NCI-H1092 (cell line): ENCODE measurements at places on chromosomes 11 and 22.

DNA sequence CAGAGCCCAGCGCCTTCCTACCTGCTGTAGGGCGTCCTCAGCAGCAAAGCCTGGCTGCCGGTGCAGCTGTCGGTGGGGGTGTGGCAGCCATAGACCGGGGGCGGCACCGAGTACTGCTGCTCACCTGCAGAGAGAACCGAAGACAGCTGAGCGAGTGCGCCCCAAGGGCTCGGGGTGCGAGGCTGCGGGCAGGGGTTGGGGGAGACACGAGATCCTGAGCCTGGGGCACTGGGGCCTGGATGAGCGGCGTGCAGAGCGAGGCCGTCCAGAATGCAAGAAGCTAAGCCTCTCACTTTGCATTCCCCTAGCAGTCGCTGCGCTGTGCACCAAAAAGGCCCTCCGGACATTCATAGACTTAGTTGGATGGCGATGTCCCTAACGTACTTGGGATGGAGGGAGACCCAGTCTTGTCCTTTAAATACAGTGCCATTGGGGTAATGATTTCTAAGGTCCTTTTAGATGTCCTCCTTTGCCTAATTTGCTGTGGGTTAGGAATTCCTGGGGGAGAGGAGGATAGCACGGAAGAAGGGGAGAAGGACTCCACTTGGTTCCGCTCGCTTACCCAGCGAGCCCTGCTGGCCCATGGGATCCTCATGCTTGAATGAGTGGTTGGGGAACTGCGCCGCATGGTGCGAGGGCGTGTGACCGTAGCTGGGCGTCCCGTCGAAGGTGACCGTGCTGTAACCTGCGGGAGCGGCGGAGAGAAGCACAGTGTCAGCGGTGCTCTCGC, 7.2 kb downstream of the WT1 start:
- DNase-seq: no peak

DNA sequence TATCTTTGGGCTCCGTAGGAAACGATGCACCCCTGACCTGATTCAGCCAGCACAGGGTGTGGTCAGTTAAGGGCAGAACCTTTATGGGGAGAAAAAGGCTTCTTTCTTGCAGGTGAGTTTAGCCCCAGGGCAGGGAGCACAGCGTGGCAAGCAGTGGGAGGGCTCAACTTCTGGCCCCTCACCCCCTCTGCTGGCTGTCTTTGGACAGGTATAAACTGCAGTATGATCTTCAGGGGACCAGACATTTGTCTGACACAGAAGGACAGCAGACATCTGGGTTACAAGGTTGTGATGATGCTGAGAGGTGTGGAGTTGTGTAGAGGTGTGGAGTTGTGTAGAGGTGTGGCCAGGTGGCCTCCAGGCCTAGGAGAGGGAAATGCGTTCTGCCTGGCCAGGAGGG, 324.0 kb upstream of the PLET1 start:
- no peak for DNase-seq

DNA sequence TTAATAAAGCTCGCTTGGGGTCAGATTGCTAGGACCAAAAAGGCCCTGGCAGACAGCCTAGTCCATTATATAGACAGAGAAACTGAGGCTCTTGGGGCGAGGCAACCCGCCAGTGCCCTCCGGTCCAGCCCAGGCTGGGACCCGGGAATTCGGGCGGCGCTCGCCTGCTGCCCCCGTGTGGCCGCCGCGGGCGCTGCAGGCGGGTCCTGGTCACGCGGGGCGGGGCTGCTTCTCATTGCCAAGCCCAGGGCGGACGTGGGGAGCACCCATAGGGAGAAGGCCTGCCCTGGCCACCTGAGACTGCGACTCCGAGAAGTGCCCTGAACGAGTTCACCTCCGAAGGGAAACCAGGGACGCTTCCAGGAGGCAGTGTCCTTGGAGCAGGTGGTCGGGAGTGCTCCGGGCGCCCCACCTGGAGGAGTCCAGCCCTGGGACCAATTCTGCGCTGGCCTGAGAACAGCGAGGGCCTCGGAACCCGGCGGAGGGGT, 36.0 kb upstream of the CSNK1E start:
- peak; percentile 46 for DNase-seq

DNA sequence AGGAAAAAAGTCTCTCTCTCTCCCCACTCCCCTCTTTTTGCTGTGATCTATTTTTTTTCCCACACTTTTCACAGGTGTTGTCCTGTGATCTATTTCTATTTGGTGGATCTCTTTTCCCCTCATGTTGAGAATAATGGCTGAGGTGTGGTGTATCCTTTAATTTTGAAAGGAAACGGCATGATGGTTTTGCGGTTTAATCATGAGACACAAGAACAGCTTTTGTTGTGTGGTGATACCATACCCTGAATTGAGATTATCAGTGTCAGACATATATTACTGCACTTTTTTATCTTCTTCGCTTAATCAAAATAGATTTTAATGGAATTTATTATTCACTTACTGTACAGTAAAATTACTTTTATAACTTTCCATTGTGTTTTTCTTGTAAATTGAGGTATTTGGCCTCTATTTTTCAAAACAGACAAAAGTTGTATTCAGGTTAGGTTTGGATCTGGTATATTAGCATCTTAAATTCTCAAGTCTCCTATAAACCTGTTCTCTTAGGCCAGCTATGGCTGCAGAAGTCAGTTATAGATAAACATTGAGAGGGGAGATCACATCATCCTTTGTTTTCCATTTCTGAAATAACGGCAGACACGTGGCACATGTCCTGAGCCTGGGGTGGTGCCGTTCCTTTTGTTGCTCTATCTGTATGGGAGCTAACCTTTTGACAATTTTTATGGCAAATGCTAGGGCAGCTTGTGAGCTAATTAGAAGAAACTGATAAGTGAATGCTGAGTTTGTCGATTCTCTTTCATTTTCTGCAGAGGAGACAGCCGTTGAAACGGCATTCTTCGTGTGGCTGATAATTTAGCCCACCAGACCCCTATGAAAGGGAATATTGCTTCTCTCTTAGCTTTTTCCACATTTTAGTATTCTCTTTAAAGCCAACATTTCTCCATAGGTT, 25.8 kb downstream of the NF2 start:
- DNase-seq: no peak

GRCh38 chr11:12172493-12173013, 62.2 kb downstream of the MICAL2 start:
- DNase-seq: no peak

DNA sequence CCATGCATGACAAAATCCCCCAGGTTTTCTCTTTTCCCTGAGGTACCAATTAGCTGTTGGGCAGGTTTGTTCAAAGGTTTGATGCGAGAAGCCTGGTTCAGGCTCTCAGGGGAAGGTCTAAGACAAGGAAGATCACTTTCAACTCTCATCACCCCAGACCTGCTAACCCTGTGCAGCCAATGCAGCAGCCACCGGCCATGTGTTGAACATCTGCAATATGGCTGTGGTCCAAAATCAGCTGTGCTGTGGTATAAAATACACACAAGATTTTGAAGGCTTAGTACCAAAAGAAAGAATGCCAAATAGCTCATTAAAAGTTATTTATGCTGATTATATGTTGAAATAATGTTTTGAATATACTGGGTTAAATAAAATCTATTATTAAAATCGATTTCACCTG, 58.5 kb downstream of the SMCO4 start:
- DNase-seq: no peak

- no peak for DNase-seq
Measured at GRCh38 chr11:61445516-61445915, 15.6 kb downstream of the SDHAF2 start.

DNA sequence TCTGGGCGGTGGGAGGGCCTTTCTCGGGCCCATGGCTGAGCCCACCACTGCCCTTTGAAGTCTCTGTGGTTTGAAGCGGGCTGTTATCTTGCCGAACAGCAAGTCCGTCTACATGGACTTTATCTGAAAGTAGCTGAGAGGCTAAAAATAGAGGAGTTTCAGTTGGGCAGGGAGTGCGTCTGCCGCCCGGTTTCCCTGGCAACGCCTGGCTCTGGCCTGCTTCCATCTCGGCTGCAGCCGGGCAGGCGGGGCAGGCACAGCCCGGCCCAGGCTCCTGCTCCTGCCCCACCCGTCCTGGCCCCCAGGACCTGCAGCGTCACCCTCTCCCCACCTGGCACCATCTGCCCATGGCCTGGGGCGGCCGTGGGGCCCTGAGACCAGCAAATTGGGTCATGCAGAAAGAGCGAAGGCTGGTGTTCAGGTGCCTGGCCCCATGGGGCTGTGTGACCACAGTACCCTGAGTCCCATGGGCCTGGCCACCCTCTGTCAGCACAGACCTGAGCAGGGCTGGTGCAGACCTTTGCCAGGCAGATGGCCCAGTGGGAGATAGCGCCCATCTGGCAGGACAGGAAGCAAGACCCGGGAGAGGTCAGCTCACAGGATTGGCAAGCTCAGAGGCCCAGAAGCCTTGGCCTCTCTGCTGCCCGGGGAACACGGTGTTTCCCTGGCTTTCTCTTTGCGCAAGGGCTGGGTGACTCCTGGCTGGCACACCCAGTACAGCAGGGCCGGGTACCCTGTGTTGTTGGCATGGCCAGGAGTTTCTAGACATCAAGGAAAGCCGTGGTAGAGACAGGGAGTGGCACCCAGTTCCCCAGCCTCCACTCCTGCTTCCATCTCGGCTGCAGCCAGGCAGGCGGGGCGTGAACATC, 79.1 kb upstream of the KCNQ1OT1 start:
- peak; percentile 71 for DNase-seq

GRCh38 chr11:111996129-111996528, 29.1 kb upstream of the DLAT start:
- DNase-seq: no peak

GRCh38 chr22:27795053-27795452, 6.5 kb downstream of the MN1 start:
- DNase-seq: no peak

DNA sequence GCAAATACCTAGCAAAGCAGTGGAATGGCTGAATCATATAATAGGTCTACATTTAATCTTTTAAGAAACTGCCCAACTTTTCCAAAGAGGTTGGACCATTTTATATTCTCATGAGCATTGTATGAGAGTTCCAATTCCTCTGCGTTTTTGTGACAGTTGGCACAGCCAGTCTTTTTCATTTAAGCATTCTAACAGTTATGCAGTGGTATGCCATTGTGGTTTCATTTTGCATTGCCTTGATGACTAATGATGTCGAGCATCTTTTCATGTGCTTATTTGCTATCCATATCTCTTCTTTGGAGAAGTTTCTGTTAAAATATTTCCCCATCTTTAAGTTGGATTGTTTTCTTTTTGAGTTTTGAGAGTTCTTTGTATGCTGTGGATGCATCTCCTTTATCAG, 38.7 kb downstream of the EIF3F start:
- DNase-seq: no peak

DNA sequence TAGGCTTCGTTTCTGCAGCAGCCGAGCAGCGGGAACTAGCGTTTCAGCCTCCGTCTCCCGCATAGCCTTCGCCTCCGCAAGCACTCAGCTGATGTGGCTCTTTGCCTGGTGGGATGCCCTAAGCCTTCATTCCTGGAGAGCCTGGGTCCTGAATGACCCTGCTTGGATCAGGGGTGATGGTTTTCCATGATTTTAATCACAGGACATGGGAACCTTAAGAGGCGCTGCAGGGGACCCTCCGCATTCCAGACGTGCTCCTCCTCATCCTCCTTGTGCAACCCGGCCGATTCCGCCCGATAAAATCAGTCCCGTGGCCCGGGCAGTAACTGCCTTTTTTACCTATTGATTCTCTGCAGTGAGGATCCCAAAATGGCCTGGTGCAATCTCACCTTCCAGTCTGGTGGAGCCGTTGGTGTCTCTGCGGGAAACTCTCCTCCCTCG, 8.2 kb downstream of the C11orf21 start:
- DNase-seq: no peak

- peak; percentile 59 for DNase-seq
Measured at GRCh38 chr22:23106906-23107367, 34.9 kb downstream of the RSPH14 start.

DNA sequence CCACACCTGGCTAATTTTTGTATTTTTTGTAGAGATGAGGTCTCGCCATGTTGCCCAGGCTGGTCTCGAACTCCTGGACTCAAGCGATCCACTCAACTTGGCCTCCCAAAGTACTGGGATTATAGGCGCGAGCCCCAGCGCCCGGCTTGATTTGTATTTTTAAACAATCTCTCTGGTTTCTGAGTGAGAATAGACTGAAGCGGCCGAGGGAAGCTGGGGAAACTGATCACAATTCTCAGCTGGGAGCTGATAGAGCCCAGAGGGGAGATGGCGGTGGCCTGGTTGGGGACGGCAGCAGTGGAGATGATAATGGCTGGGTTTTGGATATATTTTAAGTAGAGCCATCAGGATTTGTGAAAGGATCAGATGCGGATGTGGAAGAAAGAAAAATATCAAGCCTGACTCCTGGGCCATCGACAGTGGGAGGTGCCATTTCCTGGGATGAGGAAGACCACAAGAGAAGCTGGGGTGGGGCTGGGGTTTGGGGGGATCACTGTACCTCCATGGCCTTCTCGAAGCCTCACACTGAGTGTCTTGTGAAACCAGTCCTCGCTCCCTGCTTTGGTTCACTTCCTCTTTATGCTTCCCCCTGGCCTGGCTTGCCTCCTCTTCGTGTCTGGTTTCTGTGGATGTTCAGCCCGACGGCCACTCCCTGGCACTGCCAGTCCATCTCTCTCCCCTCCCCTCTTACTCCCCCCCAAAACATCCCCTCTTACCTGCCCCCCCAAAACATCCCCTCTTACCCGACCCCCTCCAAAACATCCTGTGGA, 51.9 kb downstream of the IGLL1 start:
- no peak for DNase-seq

DNA sequence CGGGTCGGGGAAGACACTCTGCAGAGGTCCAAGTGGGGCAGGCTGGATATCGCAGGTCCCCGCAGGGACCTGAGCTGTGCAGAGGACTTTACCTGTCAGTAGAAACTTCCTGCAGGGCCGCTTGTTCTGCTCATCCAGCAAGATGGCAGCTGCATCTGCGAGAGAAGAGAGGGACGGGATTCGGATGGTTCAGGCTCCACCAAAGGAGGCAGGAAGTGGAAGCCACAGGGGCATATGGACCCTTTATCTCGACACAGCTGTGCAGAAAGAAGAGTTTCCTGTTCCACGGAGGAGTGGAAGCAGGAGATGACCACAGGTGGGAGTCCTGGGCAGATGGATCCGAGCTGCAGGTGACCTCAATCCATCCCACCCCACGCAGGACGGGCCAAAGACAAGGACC, 22.5 kb downstream of the CABP7 start:
- no peak for DNase-seq

GRCh38 chr11:115338476-115338875, 165.7 kb downstream of the CADM1 start:
- no peak for DNase-seq

GRCh38 chr11:27183672-27184457, 143.2 kb downstream of the BBOX1 start:
- DNase-seq: peak; percentile 46
